Stimulated activated CD8-positive, alpha-beta memory T cell treated with anti-CD3 and anti-CD28 coated beads, Interleukin-2, amount 100 ng/mL, for 1 hour (primary cell): ENCODE measurements at places on chromosomes 1 and 21.

GRCh38 chr21:25858325-25858724 is 123.6 kb downstream of the GABPA start:
- DNase-seq = no peak

- no peak for DNase-seq
Observed at GRCh38 chr1:13867603-13868002, 167.6 kb downstream of the PRDM2 start.

GRCh38 chr1:68201546-68202238 is 30.6 kb downstream of the WLS start:
- no peak for DNase-seq

DNA sequence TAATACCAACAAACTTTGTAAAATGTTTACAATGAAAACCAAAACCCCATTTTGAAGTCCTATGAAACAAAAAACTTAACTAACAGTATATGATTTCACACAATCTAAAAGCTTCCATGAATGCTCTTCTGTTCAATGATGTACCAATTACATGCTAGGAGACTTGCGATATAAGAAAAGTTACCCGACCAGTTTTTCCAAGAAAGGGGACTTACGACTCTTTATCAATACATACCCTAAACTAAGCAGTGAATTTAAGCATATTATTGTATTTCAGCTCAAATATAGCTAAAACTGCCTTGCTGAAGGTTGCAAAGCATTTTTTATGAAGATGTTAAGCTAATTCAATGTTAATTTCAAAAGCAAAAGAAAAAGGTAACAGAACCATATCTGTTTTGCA is 15.6 kb downstream of the SSX2IP start:
- no peak for DNase-seq

GRCh38 chr1:20291645-20292084 is 990 bp downstream of the VWA5B1 start:
- DNase-seq = no peak

GRCh38 chr21:36589352-36589971 is 109.5 kb upstream of the SIM2 start:
- DNase-seq = no peak

DNA sequence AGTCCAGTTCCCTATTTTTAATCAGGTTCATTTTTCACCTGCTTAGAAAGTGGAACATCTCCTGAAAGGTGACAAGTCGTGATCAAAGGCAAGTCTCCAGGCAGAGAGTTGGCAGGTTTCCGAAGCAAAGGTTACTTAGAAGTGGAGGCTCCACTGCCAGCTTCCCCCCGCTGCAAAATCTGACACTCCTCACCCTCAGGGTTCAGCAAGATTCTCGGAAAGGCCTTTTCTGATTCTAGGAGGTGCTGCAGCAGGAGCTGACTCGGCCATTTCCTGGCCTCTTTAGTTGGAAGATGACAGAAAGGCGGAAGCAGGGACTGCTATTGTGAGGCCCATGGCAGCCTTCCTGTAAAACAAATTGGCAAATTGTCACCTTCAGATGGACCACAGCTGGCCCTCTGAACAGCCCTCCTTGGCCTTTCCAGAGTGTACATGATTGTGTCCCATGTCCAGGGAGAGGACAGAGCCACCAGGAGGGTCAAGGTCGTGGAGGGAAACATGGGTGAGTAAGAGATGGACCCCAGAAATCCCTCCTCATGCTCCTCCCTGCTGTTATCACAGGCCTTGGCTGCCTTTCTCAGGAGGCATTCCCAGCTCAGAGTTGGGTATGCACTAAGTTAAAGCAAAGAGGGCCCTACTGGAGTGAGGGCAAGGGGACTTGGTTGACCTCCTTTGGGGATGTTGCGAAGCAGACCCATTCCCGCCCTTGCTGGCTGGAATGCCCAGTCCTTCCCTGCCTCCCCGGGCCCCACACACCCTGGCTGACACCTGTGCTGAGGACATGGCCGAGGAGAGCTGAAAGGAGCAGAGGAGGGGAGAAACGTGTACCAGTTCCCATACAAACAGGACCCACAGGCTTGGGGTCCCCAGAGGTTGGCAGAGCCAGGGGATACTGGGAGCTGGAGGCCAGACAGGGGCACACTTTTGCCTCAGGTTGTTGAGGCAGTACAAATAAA is 115.5 kb upstream of the IRF2BP2 start:
- no peak for DNase-seq

DNA sequence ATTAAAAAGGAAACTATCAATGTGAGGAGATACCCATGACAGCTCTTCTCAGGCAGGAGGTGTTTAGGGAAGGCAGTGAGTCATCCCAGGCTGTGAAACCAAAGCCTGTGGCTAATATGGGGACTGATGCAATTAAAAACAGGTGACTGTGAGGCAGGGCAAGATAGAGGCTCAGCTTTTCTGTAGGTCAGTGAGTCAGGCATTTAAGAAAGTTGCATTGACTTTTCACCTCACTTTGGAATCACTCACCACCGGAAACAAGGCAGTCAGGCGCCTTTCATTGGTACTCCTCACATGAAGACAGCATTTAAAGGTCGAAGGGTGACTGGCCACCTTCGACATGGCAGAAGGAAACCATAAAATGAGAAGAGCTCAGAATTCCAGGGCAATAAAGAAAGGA is 54.5 kb downstream of the PAPPA2 start:
- DNase-seq = no peak

- no peak for DNase-seq
Observed at GRCh38 chr1:155128755-155129473, 1.2 kb downstream of the EFNA1 start.

DNA sequence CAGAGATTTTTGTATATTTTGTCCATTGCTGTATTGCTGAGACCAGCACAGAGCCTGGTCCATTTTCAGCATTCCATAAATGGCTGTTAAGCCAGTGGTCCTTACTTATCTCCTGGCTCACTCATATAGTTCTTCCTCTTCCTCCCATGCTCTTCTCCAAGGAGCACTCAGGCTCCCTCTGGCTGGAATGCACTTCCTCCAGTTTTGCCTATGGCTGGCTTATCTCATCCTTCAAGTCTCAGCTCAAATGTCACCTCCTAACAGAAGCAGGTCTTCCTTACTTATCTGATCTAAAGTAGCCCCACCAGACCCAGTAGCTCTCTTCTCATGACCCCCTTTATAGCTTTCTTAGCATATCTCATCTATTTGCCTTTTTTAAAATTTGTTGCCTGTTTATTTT is 146.9 kb downstream of the SLC30A10 start:
- no peak for DNase-seq

GRCh38 chr1:52032785-52033131 is 852 bp downstream of the KTI12 start:
- no peak for DNase-seq

DNA sequence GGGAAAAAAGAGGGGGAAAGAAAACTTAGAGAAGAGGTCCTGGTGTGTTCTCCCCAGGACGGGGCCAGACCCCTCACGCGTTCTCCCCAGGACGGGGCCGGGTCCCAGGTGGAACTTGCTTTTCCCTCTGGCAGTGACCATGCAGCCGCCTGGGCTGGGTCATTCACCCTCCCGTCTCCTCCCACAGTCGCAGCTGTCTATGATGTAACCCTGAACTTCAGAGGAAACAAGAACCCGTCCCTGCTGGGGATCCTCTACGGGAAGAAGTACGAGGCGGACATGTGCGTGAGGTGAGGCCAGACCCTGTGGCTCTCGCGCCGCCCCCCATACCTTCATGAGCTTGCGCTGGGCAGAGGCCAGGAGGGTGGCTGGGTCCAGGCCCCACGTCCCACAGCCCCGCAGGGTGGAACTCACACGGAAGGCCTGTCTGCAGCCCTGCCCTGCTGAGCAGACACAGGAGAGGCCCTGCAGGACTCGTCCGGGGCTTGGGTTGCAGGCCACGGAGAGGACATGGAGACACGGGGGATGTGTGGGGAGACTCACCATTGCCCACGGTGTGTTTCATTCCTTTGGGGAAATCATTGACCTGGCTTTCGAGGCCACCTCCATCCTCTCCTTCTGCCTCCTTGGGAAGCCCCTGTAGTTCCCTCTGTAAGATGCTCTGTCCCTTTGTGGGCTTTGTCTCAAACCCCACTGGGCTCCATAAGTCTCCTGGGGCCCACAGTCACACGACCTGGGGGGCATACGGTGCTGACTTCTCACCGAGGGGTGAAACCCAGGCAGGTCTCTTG is 40.7 kb upstream of the TRAPPC10 start:
- no peak for DNase-seq

- no peak for DNase-seq
Observed at GRCh38 chr21:42609811-42610210, 43.6 kb upstream of the PDE9A start.

GRCh38 chr1:85615586-85616363 is 35.2 kb downstream of the CCN1 start:
- no peak for DNase-seq

DNA sequence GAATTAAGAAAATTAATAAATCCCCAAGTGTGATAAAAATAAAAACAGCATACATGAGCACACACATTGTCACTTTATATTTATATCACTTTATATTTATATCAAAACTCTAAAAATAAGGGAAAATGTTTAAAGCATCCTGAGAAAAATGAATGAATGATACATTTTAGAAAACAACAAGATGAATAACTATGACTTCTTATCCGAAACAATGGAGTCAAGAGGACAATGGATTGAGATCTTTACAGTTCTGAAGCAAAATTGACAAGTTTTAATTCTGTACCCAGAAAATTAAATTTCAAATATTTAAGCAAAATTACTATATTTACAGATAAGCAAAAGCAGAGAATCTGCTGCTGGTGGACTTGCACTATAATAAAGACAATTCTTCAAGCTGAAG is 512.6 kb downstream of the MRPL39 start:
- no peak for DNase-seq

DNA sequence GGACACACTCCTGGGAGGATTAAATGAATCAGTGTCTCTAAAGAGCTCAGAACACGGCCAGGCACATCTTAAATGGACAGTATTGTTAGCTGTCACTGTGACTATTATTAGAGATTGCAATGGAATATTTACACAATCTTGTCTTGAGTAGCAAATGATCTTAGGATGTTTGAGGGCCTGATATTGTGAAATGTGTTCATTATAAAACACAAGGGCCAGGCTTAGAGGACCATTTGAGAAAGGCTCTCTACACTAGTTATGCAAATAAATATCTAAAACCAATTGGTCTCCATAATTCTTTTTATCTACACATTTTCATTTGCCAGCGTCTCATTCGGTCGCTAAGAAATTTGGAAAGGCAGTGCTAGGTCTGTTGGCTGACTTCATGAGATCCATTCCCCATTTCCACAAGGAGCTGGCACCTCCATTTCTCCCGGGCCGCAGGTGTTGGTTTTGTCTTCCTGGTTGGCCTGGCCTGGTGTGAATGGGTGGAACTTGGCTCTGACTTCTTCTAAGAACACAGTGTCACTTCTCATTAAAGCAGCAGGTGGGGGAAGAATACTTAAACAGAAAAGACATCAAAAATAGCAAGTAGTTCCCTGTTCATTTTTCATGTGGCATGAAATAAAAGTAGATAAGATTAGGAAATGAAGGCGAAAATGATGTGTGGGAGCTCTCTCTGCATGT is 56.0 kb upstream of the PLXNA2 start:
- no peak for DNase-seq

DNA sequence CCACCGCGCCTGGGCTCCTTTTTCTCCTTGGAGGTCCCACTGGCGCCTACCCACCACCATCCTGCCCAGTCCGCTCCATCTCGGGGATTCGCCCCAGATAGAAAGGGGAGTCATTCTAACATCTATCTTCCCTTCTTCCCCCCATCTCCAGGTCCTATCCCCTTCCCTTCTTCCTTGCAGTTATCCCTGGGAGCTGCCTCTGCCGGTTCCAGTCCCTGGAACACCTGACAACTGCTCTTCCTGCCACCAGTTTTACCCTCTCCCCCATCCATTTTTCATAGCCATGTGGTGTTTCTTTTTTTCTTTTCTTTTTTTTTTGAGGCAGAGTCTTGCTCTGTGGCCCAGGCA is 12.0 kb upstream of the COL16A1 start:
- DNase-seq = no peak

DNA sequence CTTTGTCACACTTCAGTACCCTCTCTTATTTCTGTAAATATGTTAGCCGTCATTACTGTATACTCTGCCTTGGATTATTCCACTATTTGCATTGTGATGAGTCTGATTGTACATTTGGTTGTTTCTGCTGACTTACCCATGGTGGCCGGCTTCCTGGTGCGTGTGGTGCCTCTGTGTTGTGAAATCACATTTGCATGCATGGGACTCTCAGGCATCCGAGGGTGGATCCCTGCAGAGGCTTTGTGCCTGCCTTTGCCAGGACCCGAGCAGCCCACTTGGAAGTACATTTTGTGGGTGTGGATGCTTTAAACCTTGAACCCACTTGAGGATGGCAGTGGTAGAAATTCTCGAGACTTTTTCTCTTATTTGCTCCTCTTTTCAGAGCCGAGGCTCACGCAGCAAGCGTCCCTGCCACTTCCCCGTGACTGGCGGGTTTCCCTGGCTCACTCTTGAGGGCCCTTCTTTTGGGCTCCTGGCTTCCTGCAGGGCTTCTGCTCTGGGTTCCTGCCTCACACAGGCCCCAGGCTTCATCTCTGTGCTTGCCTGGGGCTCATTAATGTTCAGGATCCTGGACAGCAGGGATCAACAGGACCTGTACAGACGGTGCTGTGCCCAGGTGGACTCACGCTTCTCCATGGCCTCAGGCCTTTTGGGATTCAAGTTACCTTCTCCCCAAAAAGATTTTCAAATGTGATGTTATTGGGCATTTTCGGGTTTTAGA is 36.6 kb downstream of the POFUT2 start:
- DNase-seq = no peak

DNA sequence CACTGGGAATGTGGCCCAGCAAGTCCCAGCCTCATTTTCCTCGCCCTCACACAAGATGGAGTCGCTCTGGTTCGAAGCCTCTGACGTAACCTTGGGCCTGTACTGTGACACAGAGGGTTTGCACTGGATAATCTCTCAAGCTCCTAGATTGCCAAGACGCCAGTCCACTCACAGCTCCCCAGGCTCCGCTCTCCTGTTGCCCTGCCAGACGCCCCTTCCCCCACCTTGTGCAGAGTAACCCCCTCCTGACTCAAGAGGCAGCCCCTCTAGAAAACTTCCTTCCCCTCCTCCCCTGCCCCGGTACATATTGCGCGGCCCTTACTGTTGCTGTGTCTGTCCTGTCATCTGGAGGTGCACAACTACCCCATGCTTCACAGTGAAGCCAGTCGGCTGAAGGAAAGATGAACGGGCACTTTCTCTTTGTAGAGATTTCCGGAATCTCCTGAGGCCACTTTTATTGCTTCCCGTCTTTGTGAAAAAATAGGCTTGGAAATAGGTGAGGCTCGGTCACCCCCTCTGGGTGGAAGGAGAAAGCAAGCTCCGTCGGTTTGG is 981 bp upstream of the KIAA1614 start:
- DNase-seq = no peak

- no peak for DNase-seq
Observed at GRCh38 chr1:172499636-172500141, 33.3 kb upstream of the SUCO start.

GRCh38 chr1:19582318-19582717 is 61.8 kb upstream of the NBL1 start:
- DNase-seq = peak; percentile 48
